Ammon's horn (tissue), 1 donor: ENCODE measurements at places on chromosomes 6 and 20.

- DNase-seq = no peak
Observed at GRCh38 chr6:47111685-47112084, 69.6 kb upstream of the ADGRF1 start.

GRCh38 chr20:42150230-42150629 is 532.1 kb upstream of the CHD6 start:
- DNase-seq = no peak

DNA sequence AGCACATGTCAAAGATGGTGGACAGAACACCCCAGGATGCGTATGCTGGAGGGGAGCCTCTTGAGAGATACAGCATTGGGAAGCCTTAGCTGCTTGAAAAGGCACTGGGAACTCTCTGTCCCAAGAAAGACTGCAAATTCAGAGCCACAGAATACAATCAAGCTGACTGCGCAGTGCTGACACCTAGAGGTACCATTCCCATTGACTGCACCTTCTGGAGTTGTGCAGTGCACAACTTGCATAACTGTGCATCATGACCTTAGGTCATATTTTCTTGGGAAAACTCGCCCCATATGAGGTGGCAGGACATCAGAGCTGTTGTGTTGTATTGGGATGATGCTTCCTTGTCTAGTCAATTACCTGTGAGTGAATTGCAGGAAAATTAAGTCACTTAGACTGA is 646.5 kb upstream of the NOX3 start:
- DNase-seq = no peak

DNA sequence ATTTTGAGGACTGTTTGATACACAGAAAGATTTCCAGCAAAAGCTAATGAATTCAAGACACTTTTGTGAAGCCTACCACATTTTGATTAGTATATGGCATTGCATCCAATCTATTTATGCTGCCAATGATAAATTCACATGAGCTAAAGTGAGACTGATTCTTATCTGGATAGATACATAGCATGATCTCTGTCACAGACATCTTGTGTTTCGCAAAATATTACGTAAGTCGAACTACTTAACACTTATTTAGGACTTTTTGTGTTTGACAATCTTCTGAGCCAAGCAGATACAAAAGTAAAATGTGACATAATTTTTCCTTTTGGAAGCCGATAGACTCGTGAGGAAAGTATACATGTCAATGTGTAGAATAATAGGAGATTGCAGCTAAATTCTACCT is 251.6 kb downstream of the HACE1 start:
- DNase-seq = no peak

DNA sequence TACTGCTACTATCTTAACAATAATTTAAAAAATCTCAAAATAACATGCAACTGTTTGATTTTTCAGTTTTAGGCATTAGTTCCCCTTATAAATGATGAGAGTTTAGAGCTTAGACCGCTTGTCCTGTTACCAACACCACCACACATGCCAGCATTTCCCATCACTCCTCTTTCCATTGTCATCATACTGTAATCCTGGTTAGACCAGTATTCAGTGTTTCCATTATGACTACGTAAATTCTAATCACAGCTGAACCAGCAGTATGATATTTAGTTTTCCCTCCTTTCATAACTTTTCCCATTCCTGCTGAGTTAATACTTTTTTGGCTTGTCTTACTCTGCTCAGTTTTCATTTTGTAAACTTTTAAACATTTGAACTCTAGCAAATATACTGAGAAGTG is 12.2 kb upstream of the TBC1D20 start:
- DNase-seq = no peak

- DNase-seq = no peak
Observed at GRCh38 chr6:148443798-148444560, 101.3 kb downstream of the SASH1 start.

DNA sequence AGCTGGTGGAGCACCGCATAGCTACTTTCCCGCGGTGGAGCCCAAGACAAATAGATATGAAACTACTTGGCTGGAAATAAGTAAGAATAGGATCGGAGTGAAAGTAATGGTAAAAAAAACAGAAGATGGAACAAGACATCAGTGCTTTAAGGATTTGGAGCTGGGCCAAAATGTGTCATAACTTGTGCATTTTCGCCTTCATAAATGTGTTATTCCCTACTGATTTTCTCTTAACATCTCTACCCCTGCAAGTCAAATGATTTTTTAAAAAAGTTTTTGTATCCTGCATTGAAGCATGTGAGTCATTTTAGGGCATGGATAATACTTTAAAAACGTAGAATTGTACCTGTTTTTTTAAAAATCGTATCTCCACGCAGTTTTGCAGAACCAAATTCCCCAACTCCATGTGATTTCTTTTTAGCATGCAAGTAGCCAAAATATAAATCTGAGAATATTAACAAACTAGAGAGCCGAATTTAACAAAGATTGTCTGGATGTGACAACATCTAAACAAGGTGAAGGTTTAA is 882 bp upstream of the FAM184A start:
- DNase-seq = no peak

GRCh38 chr6:114712129-114712662 is 369.4 kb upstream of the HS3ST5 start:
- DNase-seq = no peak

DNA sequence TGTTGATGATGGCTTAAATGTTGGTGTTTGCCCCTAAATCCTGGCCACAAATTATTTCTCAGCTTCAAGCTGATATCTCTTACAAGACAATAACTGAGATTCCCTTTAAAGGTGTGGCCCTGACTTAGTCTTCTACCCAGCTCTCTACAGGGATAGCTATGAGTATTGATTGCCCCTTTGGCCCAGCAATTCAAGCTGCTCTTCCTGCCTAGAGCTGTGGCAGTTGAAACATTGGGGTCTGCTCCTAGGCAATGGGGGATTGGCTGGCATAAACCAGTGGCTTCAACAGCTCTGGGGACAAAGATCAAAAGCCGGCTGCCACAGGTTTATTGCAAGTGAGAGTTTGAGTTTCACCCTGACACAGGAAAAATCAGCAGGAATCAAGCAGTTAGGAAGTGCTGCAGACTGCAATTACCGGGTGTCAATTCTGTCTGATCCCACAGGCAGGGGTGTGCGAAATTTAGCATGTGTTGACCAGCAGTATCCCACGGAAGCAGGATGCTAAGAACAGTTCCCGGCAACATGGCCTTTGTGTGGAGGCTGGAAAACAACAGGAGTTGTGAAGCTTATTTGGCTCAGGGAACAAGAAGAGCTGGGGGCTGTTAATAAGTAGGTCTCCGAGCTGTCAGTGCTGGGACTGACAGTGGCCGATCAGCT is 66.2 kb upstream of the IYD start:
- DNase-seq = no peak

GRCh38 chr20:11797156-11797555 is 120.5 kb upstream of the BTBD3 start:
- no peak for DNase-seq

GRCh38 chr6:118400582-118400981 is 147.5 kb upstream of the PLN start:
- DNase-seq = no peak
